Stimulated activated CD8-positive, alpha-beta memory T cell treated with anti-CD3 and anti-CD28 coated beads, Interleukin-15, amount 100 ng/mL, for 4 hours (primary cell): ENCODE measurements at places on chromosomes 4 and X.

DNA sequence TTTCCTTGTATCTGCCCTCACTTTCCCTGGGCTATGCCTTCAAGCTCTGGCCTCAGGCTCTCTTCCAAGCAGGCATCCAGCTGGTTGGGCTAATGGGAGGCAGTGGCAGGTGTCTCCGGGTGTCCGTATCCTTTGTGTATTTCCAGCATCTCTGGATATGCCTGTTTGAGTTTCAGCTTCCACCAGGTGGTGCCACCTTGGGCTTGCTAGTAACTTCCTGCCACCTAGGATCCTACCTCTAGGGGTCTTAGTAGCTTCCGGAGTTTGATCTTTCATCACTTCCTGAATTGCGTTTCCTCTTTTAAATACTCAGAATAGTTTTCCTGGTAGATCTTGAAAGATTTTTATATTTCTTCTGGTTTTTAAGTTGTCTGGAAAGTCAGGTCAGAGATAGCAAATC lies 23.2 kb upstream of the ANOS1 start:
- DNase-seq = no peak

DNA sequence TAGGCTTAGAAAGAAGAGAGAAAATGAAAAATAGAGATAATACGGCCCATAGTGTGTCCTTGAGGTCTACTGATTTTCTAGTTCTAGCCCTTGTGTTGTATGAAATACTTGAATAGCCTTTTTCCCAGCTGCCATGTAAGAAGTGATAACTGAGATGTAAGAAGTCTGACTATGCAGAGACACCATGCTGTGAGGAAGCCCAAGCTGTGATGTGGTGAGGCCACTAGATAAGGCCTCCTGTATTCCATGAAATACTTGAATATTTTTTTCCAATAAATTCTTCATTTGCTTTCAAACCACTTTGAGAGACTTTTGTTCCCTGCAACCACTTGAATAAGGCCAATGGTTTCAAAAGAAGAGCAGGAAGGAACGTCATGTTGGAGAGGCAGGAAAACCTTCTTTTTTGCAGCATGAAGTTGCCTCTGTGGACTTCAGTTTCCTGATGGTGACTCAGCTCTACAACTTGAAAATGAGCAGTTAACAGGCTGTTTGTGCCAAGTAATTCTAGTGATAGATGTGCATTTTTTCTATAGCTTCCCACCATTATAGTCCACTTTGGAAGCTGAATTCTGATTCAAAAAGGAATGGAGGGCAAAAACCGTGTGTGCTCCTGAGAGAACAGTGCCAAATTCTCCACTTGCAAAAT lies 25.5 kb upstream of the FAM9C start:
- no peak for DNase-seq

DNA sequence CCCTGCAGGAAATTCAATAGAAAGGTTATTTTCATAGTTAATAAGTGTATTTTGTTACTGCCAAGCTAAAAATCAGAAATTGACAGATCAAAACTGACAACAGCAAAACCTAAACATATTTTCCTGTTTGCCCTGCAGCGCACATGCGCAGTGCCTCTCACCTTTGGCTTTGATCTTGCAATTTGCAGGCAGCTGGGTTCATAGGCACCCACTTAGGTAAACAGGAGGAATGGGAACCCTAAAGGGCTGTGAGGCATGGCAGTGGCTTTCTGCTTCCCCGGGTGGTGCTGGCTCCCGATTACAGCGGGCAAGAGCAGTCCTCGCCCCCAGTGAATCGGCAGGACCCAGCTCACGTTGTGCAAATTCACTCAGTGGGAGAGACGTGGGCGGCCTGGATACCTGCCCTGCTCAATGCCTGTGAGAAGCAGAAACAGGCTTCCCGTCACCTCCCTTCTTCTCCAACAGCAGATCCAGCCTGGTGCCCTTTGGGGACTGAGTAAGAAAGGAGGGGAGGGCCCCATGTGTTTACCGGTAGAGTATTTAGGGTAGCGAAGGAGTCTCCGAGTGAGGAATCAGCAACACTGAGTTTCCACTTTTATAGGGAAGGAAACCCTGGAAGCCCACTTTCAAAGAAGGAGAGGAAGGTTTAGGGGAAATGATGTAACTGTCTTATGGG lies 25.7 kb downstream of the CCKAR start:
- DNase-seq = no peak

- no peak for DNase-seq
Measured at GRCh38 chr4:6563935-6564645, 10.9 kb upstream of the MAN2B2 start.

DNA sequence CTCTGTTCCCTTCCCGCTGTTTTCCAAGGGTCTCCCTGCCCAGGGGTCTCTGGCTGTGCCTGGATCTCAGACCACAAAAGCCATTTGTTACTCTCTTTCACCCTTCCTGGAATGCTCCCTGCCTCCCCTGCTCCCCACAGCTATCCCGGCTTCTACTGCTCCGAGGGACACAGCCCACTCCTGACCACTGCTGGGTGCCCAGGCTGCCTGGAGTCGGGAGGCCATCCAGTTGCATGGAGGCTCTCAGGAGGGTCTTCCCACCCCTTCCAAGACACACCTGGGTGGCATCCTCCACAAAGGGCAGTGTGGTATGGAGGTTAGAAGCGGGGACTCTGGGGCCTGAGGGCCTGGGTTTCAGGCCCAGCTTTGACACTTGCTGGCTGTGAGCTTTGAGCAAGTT lies 101.1 kb downstream of the PPP2R2C start:
- DNase-seq = no peak

DNA sequence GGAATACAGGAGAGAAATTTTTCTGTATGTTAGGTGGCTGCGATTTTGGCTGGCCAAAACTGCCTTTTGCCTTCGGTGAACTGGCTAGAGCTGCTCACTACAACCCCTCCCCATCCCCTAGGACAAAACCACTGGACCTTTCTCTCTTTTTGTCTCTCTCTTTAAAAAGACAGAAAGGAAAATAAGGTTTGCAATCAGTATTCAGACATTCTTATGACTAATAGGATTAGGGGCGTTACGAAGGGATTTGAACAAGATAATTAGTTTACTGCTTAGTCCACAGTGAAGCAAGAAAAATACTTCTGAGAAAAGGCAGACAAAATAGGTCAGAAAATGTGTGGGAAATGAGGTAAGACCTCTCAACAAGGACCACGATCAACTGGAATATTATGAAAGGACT lies 180.4 kb downstream of the SLIT2 start:
- no peak for DNase-seq

DNA sequence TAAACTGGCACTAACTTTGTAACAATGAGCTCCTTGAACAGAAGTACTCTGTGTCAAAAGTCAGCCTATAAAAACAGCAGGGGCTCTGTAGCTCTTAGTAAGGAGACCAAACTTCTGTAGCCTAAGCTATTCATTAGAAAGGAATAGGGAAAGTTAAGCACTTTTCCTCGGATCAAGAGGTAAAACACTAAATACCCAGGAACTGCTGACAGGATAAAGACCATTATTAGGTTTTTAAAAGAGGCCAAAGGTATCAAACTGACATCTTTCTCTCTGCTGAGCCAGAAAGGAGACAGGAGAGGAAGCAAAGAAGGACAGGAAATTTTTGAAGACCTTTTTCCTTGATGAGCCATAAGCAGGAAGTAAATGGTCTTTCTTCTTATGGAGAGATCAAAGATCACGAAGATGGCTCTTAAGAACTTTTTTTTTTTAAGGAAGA lies 31.9 kb downstream of the ANAPC10 start:
- DNase-seq = no peak

GRCh38 chrX:106901341-106901740 lies 1.8 kb downstream of the RIPPLY1 start:
- no peak for DNase-seq

DNA sequence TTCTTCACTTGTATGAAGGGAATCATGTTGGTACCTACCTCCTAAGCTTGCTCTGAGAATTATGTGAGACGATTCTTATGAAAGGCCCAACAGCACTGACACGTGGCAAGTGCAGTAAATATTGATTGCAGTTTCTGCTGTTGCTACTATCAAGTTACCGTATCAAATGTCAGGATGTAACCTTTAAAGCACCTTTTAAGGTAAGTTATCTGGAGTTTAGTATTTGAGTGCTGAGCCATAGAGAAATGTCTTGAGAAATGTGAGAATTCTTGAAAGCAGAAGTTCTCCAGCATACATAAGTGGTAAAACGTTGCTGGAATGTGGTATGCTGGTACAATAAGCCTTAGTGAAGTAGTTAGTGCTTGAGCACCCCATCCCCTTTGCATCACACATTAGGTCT lies 90.4 kb downstream of the PHOX2B start:
- DNase-seq = no peak

DNA sequence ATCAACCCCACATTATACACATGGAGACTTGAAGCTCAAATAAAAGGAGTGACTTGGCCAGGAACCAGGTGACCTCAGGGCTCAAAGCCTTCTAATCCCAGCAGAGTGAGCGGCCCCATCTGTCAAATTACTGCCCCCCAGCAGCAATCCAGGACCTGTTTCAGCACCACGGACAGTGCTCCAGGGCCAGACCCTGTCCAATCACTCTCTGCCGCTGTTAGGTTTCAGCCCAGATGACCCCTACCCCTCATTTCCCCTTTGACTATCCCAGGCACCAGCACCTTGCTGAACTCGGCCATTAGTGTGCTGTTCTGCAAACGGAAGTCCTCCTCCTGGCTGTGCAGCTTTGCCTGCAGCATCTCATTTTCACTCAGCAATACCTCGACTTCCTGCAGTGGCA lies 5.1 kb downstream of the GRIPAP1 start:
- no peak for DNase-seq

GRCh38 chr4:79088946-79089691 lies 149.9 kb upstream of the PAQR3 start:
- no peak for DNase-seq

GRCh38 chrX:152932598-152933175 lies 34.8 kb downstream of the ZNF185 start:
- DNase-seq = no peak

DNA sequence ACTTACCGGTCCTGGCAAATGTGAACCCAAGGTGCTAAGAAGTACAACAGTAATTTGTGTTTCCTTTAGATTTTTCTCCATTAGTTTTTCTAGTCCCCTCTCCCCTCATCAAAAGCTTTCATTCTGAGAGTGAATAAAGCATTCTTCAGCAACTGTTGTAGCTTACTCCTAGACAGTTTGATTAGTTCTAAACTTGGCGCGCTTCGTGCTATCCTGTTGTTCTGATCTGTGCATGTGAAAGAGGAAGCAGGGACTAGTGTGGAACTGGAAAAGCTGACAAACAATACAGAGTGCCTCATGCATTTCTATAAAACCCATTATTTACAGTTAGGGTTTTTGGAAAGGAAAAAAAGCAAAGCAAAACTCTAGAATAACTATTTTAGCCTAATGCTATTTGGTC lies 556.9 kb upstream of the SLIT2 start:
- DNase-seq = no peak

GRCh38 chrX:71671043-71671780 lies 3.9 kb downstream of the LOC101059915 start:
- DNase-seq = no peak

DNA sequence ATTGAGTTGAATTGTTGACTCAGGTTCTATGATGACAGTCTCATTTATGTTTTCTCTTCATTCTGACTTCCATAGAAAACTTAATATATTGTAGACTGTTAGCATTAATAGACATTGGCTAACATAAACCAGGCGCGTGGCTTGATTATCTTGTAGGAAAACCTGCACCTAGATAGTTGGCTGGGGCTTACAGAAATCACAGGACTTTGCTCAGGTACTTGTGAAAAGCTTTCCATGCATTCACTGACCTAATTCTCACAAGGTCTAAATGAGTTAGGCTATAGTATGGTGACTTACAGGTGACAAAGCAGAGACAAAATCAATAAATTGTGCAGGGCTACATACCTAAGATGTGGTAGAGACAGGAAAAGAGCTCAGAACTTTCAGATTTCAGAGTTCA lies 212.8 kb downstream of the GPAT3 start:
- DNase-seq = no peak

- DNase-seq = no peak
Measured at GRCh38 chr4:139042981-139043460, 27.4 kb downstream of the NOCT start.

DNA sequence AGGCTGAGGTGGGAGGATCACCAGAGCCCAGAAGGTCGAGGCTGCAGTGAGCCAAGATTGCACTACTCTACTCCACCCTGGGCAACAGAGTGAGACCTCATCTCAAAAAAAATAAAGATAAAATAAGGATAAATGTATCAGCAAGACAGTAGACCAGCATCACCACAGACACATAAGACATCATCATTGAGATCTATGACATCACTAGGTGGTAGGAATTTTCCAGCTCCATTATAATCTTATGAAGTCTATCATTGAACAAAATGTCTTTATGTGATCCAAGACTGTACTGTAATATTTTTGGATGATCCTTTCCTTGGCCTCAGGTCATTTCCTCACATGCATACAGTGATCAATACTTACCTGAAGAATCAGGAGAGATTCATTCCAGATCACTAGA lies 8.3 kb upstream of the FAM200B start:
- no peak for DNase-seq

DNA sequence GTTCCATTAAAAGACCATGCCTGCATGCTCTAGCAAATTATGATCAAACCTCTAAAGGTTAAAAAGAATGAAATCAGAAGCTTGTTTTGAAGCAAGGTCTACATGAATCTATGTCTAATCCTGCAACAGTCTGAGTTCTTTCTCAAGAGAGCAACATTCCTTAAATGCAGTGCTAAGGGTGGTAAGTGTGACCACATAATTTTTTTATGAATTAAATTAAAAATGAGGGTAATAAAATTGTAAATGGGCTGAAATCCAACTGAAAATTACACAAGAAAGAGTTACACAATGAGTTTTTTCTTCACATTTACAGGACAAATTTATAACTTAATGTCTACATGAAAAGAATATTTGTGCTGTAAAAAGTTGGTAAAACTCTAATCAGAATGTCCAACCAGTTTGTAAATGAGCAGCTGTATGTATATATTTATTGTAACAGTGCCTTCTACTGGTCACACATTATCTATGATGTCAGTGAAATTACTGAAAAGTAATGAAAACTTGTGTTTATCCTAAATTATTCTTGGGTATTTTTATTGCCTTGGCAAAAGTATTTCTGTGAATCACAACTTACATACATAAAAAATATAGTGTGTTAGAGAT lies 336.3 kb upstream of the PITX2 start:
- no peak for DNase-seq

DNA sequence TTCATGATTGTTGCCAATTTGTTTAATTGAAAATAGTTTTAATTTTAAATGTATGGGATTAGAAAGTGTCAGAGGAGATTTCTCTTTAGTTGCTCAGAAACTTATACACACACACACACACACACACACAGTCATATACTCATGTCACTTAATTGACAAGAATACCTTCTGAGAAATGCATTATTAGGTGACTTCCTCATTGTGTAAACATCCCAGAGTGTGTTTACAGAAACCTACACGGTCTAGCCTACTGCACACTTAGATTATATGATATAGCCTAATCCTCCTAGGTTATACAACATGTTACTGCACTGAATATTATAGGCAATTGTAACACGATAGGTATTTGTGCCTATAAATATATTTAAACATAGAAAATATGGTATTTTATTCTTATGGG lies 1327.4 kb downstream of the FSTL5 start:
- no peak for DNase-seq

GRCh38 chrX:117711782-117712181 lies 404.8 kb downstream of the KLHL13 start:
- DNase-seq = no peak

- DNase-seq = peak; percentile 7
Measured at GRCh38 chrX:119004920-119005524, 30.6 kb downstream of the LONRF3 start.
